Muscle of arm (tissue), 14 donors: ENCODE measurements at places on chromosomes 1 and 21. TPM values are rescaled to one million over a fixed set of nuclear protein-coding genes. Genes with fewer than 3 reads are reported as not detected.
A peak's percentile ranks its signal among the peaks of the same experiment; 100 is the strongest.

Gene PFKFB2
- 6.6 TPM for polyA plus RNA-seq

DNA sequence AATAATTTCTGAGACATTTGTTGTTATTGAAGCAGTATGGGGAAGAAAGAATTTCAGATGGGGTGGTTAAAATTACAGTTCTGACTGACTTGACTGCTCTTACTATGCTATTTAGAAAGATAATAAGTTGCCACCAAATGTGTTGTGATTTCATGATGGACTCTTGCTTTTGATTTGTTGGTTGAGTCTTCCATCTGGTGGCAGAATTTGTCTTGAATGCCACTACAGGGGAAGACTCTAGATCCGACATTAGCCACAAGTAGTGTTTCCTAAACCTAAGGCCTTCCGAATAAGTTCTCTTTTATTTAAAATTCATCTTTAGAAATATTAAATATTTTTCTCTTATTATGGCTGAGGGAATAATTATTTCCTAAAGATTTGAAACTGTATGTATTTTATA lies 190.9 kb upstream of the ADGRL4 start:
- peak; percentile 13 for DNase-seq

DNA sequence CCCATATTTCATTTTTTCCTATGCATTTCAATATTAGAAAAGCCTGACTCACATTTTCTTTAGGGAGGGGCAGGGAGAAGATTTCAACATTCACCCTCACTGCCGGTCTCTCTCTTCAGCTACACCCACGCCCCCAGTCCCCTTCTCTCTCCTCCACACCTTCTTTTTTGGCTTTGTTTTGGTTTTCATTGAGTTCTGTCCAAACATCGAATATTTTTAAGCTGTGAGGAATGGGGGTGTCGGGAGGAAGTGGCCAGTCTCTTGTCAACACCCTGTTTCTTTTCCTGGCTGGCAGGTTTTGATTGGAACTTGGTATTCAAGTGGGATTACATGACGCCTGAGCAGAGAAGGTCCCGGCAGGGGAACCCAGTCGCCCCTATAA lies 177.3 kb downstream of the PGBD5 start:
- no peak for DNase-seq

- DNase-seq, result peak; percentile 72
Measured at GRCh38 chr1:206117151-206117948, at the start of gene AVPR1B. Gene AVPR1B, minus strand, starts transcription at chr1:206117388. Its CDS starts 498 bp downstream, at chr1:206116890.

- DNase-seq, result no peak
Measured at GRCh38 chr1:81155131-81155530, 645.6 kb upstream of the ADGRL2 start.

DNA sequence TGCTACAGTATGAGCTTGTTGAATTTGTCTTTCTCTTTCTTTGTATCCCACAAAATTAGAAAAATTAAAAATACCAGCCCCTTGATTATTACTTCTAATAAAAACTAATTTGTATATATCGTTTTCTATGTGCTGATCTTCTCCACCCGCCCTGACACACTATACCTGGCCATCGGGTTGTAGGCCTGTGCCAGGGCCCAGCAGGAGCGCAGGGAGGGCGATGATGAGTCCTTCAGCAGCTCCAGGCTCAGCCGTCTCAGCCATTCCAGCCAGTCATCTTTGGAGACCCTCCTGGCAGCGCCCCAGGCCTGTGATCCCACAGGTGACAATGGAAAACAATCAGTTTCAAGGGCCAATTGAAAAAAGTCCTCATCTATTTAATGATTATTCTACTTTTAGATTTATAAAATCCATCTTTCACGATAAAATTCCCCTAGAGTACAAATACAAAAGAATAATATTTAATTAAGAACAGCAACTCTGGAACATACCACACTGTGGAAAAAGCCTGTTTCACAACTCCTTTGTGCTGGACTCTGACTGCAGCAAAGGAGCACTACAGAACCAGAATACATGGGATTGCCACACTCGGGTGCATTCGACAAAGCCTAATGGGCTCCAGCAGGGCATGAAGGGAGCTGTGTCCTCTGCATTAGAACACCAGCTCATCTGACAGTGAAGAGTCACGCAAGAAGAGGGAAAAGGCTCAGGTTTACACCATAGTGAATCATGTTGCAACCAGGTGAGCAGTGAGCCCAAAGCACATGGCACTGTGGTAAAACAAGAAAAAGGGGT lies 15.4 kb downstream of the ANGPTL7 start:
- DNase-seq, result no peak

Gene C1orf53
- polyA plus RNA-seq, result 1.1 TPM

Gene MCOLN3
- 2.3 TPM for polyA plus RNA-seq

Gene PLD5
- polyA plus RNA-seq, result not detected

DNA sequence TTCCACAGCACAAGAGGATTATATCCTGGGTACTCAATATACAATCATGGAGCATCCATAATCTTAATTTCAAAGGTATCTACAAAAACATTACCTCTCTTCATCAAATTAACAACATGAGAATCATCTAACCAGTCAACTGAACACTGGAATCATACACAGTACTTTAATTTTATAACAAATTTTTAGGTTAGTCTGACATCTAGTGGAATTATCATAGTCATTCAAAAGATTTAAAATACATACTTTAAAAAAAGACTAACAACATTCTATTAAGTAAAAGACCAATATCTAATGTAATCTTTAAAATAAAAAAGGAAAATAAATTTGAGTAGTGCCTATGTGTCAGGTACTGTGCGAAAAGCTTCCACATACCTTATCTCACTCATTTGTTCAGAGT lies 16.8 kb upstream of the SH3GLB1 start:
- DNase-seq, result no peak

DNA sequence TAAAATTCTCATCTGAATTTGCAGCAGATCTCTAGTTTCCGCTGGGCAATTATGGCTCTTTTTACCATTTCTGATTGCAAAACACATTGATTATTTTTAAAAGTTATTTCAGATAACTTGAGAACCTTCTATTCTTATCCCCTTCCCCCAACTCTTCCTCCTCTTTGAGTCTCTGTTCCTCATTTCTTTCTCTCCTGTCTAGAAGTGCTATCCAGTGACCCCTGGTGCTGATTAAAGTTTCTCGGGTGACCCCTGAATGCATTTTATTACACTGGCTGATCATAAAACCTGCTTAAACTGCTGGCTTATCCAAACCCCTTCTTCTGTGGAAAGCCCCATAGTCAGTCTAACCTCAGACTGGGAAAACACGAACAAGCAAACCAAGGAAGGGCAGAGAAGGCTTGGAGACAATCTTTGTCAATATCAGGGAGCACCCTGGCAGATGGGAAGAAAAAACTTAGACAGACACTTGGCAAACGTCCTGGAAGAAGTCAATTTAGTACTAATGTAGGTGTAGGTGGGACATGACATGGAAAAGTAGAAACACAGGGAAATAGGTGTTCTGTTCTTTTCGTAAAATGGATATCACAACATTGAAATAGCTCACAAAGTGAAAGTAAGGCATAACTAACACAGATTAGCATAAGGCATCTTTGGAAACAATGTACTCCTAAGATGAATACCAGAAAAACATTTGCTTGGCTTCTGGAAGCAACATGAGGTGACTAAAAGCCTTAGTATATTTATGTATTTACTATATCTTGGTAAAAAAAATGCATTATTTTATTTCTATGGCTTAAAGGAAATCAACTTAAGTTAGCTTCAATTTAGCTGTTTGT lies 61.4 kb downstream of the GORAB start:
- DNase-seq, result no peak

- DNase-seq, result no peak
Measured at GRCh38 chr1:218436997-218437396, 91.9 kb downstream of the TGFB2 start.

Gene SAMD11
- polyA plus RNA-seq, result 7.0 TPM

DNA sequence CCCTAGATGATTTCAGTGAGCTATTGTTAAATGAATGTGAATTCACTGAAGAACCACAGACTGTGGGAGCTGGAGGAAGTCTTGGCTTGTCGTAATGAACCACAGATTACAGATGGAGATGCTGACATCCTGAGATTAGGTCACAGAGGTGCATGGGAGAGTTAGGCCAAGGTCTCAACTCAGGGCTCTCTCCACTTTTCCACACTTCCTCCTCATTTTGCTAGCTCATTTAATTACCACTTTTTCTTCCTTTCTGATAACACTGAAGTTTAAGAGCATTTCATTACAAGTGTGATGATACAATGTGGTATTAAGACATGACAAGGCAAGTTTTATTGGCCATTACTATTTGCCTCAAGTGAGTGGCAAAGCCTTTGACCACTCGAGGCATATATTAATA lies 30.8 kb downstream of the ST6GALNAC3 start:
- DNase-seq, result no peak

GRCh38 chr1:204742676-204743251 lies 57.2 kb upstream of the LRRN2 start:
- no peak for DNase-seq

Gene ASTN1
- 5.0 TPM for polyA plus RNA-seq

Gene GRHL3
- 5.5 TPM for polyA plus RNA-seq

Gene CNIH4
- polyA plus RNA-seq, result not detected

GRCh38 chr1:67750691-67751054 lies 65.7 kb downstream of the GADD45A start:
- no peak for DNase-seq

DNA sequence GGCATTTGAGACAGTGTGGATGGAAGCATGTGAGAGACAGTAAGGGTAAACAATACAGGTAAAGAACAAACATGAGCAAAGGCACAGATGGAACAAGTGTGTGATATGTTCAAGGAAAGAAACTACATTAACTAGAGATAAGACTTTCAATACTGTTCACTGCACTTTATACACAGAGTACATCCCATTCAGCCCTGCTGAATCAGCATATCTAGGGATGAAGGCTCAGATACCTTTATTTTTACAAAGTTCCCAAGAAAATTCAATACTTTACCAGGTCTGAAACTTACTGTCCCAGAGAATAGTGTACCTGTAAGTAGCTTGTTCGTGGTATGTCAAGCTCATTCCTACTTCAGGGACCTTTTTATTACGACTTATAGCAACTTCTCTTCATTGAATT lies 122.5 kb downstream of the LHX4 start:
- DNase-seq, result no peak

Gene LCE1F
- not detected for polyA plus RNA-seq

DNA sequence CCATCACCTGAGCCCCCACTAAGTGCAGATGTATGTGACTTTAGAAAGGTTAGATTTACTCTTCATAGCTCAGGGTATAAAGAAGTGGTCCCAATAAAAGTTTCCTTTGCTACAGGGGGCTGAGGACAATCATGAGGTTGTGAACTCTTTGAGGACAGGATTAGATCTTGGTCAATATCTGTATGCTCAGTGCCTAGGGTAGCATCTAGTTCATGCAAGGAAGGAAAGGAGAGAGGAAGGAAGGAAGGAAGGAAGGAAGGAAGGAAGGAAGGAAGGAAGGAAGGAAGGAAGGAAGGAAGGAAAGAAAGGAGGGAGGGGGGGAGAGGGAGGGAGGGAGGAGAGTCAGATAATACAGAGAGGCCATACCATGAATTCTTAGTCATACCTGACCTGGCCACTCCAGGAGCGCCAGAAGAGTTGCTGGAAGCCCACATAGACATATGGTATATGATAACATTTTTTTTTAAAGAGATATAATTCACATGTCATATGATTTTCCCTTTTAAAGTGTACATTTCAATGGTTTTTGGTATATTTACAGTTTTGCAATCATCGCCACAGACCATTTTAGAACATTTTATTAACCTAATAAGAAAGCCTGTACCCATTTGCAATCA lies 9.7 kb upstream of the CSRP1 start:
- DNase-seq, result no peak

GRCh38 chr1:53328541-53329499 lies 950 bp upstream of the LRP8 start:
- DNase-seq, result no peak

DNA sequence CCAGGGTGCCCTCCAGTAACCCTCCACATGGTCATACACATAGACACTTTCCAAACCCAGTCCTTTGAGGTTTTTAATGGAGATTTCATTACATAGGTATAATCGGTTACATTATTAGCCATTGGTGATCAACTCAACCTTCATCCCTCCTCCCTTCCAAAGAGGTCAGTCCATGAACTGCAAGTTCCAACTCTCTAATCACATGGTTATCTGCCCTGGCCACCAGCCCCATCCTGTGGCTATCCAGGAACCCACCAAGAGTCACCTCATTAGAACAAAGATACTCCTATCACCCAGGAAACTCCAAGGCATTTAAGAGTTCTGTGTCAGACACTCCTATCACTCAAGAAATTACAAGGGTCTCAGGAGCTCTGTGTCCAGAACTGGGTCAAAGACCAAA lies 12.2 kb downstream of the ATP1A4 start:
- no peak for DNase-seq

GRCh38 chr1:113903501-113904292 lies 902 bp downstream of the AP4B1 start:
- DNase-seq, result no peak

DNA sequence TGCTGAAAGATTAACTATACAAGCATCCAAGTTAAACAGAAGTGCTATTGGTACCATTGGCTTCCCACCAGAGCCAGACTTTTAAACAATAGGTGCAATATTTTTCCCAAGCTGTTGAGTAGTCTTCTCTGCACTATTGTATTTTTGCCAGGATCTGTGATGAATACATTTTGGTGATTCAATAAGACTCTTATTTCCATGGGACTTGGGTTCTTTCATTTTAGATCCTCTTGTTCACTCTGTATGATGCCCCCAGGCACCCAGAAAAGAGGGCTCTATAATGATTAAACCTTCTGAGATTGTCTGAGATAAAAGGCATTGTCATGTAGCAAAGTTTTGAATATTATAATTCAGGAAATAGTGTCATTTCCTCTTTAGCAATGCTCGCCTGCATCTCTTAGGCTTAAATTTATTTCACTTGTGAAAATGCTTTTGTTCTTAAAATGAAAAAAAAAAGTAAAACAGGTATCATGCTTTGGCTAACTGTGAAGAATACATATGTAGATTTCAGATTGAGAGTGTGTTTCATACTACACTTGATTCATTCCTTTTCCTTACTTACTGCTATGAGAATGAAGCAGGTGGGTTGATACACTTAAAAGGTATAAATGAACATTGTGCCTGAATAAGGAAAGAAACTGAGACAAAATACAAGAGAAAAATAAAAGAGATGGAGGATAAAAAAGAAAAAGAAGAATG lies 275.0 kb downstream of the HMCN1 start:
- no peak for DNase-seq

DNA sequence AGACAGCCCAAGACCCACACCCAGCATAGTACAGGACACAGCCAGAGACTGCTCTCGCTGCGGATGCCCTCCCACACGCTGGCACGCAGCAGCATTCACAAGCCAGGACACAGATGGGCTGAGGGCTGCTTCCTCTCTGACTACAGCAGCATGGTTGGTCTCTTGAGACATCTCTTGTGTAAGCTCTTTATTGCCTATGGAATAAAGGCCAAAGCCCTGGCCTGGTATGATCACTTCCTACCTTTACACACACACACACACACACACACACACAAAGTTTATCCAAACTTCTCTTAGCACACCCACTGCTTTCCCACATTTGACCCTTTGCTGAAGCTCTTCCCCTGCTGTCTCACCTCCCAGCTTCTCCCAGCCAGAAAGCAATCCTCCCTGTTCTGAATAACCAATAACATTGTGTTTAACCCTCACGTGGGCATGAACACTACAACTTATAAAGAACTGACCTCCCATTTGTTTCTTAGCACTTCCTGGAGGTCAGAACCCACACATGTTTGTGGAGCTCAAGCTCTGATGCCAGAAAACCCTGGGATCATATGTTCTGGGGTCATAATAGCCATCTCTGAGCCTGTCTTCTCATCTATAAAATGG lies 1.2 kb upstream of the LUZP1 start:
- DNase-seq, result peak; percentile 46

Gene CHI3L1
- 0.89 TPM for polyA plus RNA-seq

Gene AJAP1
- polyA plus RNA-seq, result not detected
